Fibroblast of villous mesenchyme (primary cell): ENCODE measurements at places on chromosomes 4 and X. TPM values are rescaled to one million over a fixed set of nuclear protein-coding genes. Genes with fewer than 3 reads are reported as not detected.
A peak's percentile ranks its signal among the peaks of the same experiment; 100 is the strongest.

Gene RNF150
- total RNA-seq: 12.2 and 16.4 TPM in 2 replicates

Gene GPR173
- 3.5 and 3.9 TPM in 2 replicates for total RNA-seq

Gene HMGN5
- 0.43 and 2.6 TPM in 2 replicates for total RNA-seq

Gene SPATA18
- total RNA-seq: 7.7 and 18.1 TPM in 2 replicates

GRCh38 chr4:151808542-151808941, 47.7 kb upstream of the GATB start:
- DNase-seq: no peak

- DNase-seq: no peak
These were observed 20.2 kb downstream of the SLIT2 start for GRCh38 chr4:20271950-20272349.

- no peak for DNase-seq
These were observed 88.8 kb upstream of the GPC3 start for GRCh38 chrX:134074151-134074550.

DNA sequence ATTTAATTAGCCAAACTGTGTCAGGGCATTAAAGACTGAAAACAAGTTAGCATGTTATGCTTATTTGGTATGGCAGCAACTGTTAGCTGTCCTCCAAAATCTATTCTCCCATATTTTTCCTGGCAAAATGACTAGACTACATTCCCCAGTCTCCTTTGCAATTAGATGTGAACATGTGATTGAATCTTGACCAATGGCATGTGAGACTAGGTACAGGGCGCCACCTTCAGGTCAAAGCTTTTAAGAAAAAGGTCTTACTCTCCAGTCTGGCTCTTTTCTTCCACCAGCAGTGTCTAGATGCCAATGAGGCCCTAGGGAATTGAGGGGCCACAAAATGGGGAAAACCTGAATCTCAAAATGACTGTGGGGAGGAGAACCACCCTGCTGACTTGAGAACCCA, 408.2 kb downstream of the SMARCA1 start:
- peak; percentile 17 for DNase-seq

- DNase-seq: no peak
These were observed 7.7 kb downstream of the RNF212 start for GRCh38 chr4:1105662-1106061.
